ENCODE measurements at places on chromosomes 13 and 19. TPM values are rescaled to one million over a fixed set of nuclear protein-coding genes. Genes with fewer than 3 reads are reported as not detected.

Gene NCR1
- 0.58 TPM for total RNA-seq

Gene TINCR
- 0.38 TPM for total RNA-seq

DNA sequence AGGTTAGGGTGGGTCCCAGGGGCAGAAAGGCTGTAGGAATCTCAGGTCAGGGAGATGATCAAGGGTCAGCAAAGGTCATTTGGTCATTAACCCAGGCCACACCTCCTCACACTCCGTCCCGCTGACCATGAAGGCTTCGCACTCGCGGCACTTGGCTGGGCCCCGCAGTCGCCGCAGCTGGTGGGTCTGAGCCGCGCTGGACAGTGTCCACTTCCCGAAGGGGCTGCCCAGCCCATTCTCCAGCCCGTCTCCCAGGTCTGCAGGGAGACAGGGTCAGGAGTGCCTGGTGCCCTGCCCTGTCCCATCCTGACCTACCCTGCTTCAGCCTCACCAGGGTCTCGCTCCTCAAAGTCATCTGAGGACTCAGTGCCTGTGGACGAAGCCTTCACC is 7.3 kb upstream of the LPAR2 start:
- no peak for DNase-seq

DNA sequence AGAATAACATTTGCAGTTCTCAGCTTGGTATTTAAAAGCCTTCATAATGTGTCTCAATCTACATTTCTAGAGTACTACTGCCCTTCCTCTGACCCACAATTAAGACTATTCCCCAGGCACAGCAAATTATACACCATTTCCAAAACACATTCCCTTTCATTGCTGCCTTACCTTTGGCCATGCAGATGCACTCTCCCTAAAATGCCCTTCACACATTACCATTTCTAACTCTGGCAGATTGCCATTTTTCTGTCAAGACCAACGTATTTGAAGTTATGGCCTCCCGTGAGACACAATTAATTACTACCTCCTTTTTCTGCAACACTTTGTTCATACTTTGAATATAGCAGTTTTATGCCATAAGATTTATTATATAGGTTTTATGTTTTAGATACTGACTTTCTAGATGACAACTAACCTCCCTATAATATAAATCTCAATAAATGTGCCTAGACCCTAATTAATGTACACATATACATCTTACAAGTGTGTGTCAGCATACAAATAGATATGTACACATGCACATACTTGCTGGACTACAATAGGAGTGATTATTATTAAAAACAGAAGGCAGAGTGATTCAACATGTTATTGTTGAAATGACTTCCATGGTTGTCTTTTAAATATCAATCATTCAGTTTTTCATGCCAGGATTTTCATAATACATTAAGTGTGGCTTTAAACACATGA is 2902.5 kb downstream of the PCDH9 start:
- DNase-seq: no peak

- no peak for DNase-seq
These were observed 662.1 kb downstream of the PCDH9 start for GRCh38 chr13:66567899-66568612.

- no peak for DNase-seq
These were observed 98.1 kb upstream of the SLITRK1 start for GRCh38 chr13:83980331-83980730.

DNA sequence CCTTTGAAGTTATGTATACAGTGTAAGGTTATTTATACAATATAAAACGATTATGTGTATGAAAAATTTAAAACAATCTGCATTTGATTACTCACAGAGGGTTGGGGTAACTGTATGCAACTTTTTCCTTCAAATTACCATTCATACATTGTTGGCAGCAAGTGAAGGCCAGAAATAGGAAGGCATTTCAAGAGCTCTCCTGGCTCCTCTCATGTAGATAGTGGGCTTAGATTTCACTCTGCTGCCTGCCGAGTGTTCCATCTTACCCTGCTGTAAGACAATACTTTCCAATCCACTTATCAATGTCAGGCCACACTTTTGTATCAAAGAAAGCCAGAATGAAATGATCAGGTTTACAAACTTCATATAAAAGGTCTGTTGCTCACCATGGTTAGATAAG is 245.2 kb downstream of the DNAJC15 start:
- no peak for DNase-seq
